Heart right ventricle (tissue), 16 donors: ENCODE measurements at places on chromosomes 5 and 9. TPM values are rescaled to one million over a fixed set of nuclear protein-coding genes. Genes with fewer than 3 reads are reported as not detected.

Gene HARS2
- total RNA-seq, result 26.5 TPM

DNA sequence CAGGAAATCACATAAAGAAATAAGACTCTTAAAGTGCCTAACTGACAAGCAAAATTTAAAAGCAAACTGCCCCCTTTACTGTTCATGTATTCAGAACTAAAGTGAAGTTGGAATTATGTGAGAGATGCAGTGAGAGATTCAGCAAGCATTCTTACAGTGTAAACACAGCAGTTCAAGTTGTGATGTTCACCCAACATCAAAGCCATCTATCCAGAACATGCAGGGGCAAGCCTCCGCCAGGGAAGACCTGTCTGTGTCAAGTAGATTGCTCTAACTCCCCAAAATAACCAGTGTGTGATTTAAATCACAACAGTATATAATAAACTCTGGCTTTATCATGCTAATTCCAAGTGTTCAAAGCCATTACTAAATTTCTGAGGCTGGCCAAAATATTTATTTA lies 233.3 kb downstream of the BNC2 start:
- DNase-seq, result no peak
- H3K36me3 ChIP-seq, result no peaks in the 10 kb centered on the region
- no peaks in the 10 kb centered on the region for H3K4me1 ChIP-seq
- H3K27me3 ChIP-seq, result no peaks in the 10 kb centered on the region

DNA sequence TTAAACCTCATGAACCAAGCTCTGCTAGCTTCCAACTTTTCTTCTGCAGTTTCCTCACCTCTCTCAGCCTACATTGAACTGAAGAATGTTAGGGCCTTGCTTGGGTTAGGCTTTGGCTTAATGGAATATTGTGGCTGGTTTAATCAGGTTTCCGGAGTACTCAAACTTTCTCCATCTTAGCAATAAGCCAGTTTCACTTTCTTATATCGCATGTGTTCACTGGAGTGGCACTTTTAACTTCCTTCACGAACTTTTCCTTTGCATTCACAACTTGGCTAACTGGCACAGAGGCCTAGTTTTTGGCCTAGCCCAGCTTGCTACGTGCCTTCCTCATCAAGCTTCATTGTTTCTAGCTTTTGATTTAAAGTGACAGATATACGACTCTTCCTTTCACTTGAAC lies 81.0 kb upstream of the MAST4 start:
- H3K27ac ChIP-seq, result no peak overlapping the region
- H3K27me3 ChIP-seq, result no peaks in the 10 kb centered on the region
- no peak overlapping the region for H3K4me3 ChIP-seq
- H3K4me1 ChIP-seq, result no peaks in the 10 kb centered on the region
- DNase-seq, result no peak
- H3K36me3 ChIP-seq, result no peaks in the 10 kb centered on the region

DNA sequence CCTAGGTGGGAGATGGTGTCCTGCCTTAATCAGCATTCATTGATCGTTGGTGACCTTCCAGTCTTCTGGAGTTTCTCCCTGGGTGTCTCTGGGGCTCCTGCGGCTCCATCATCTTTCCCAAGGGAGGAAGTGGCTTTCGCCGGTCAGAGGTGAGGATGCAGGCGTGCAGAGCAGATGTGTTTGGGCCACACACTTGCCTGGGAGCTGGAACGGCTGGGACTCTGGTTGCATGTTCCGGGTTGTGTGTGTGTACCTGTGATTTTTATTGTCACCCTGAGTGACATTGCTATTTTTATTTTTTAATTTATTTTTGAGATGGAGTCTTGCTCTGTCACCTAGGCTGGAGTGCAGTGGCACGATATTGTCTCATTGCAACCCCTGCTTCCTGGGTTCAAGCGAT lies 9.6 kb downstream of the HMCN2 start:
- H3K27me3 ChIP-seq, result peaks cover 3% of the 10 kb centered on the region
- H3K27ac ChIP-seq, result no peak overlapping the region
- peaks cover 36% of the 10 kb centered on the region for H3K4me1 ChIP-seq

DNA sequence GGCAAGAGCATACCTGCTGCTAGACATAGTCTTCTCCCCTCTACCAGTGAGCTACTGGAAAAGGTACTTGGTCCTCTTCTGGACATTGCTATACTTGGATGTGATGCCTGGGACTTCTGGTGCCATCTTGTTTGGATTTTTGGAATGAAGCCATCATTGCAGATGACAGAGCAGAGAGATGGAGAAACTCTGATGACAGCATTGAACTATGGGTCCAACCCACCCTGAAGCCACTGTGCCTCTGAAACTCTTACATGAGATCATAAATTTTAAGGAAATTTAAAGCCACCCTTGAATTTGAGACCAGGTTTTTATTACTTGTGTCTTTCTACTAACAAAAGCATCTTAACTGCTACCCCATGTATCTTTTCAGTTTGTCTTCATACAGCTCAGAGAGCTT lies 151.1 kb upstream of the SMIM23 start:
- DNase-seq, result no peak
- peaks cover 10% of the 10 kb centered on the region for H3K4me1 ChIP-seq
- H3K36me3 ChIP-seq, result no peaks in the 10 kb centered on the region

DNA sequence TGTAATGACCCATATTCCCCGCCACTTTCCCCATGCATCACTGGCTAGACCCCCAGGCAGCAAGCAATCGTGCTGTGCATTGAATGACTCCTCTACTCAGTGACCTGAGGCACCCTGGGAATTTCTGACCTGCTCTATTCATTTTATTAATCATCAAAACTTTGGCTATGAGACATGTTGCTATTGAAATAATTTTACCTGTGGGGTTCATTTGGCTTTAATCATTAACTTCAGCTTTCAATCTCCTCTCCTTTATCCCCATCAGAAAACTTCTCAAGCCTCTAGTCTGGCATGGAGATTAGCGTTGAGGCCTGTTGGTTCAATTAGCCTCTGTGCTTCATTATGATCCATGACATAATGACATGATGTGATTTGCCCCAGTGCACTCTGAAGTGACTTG lies 429.0 kb downstream of the ZNF608 start:
- no peak for DNase-seq
- no peak overlapping the region for H3K4me3 ChIP-seq
- no peaks in the 10 kb centered on the region for H3K27me3 ChIP-seq
